ENCODE measurements at places on chromosomes 4 and X. TPM values are rescaled to one million over a fixed set of nuclear protein-coding genes. Genes with fewer than 3 reads are reported as not detected.

Gene IL21
- not detected for total RNA-seq

Gene ERCC6L
- total RNA-seq = 0.36 TPM

Gene XKRX
- 0.32 TPM for total RNA-seq

Gene ADH7
- not detected for total RNA-seq

Gene FSTL5
- not detected for total RNA-seq

Gene CD40LG
- total RNA-seq = not detected

Gene NAP1L2
- total RNA-seq = not detected

Gene ZNF718
- total RNA-seq = 2.8 TPM

Gene CDS1
- 0.36 TPM for total RNA-seq

Gene UGT2B17
- not detected for total RNA-seq

Gene SPATA18
- 3.7 TPM for total RNA-seq

Gene RNF212
- 4.2 TPM for total RNA-seq

Gene HSFX3
- total RNA-seq = not detected

Measured in cardiac atrium fibroblast (primary cell).